ENCODE measurements at places on chromosomes 7 and 10. TPM values are rescaled to one million over a fixed set of nuclear protein-coding genes. Genes with fewer than 3 reads are reported as not detected.

- DNase-seq, result no peak
- no peak overlapping the region for H3K27ac ChIP-seq
- H3K27me3 ChIP-seq, result no peaks in the 10 kb centered on the region
- H3K4me3 ChIP-seq, result no peak overlapping the region
- peaks cover 14% of the 10 kb centered on the region for H3K4me1 ChIP-seq
Observed at GRCh38 chr7:155289949-155290501, 7.7 kb upstream of the INSIG1 start.

DNA sequence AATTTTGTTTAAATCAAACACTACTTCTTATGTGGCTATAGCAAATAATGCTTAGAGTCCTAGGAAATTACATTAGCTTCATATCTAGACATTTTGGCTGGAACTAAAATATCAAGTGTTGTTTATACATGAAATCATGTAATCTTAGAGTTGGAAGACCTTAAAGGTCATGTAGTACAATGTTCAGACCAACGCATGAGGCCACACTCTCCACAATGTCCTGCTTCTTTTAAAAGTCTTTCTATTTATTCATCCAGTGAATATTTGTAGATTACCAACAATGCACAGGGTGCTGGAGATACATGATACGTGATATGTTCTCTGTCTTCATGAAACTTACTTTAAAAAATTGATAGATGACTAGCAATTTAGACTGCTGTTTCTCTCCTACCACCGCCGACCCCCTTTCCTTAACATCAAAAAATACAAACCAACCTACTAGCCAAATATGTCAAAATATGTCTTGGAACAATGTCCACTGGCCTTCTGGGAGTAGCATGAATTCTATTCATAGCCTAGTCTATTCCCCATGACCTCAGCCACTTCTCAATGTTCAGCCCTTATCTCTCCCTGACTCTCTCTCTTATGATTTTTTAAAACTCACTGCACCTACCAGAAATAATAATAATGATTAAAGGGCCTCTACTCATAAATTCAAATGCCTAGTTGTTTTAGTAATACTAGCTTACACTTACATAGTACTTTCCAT, 59.5 kb upstream of the CAV2 start:
- H3K36me3 ChIP-seq, result no peaks in the 10 kb centered on the region
- H3K4me1 ChIP-seq, result peaks cover 33% of the 10 kb centered on the region
- no peak overlapping the region for H3K4me3 ChIP-seq
- no peak for DNase-seq

DNA sequence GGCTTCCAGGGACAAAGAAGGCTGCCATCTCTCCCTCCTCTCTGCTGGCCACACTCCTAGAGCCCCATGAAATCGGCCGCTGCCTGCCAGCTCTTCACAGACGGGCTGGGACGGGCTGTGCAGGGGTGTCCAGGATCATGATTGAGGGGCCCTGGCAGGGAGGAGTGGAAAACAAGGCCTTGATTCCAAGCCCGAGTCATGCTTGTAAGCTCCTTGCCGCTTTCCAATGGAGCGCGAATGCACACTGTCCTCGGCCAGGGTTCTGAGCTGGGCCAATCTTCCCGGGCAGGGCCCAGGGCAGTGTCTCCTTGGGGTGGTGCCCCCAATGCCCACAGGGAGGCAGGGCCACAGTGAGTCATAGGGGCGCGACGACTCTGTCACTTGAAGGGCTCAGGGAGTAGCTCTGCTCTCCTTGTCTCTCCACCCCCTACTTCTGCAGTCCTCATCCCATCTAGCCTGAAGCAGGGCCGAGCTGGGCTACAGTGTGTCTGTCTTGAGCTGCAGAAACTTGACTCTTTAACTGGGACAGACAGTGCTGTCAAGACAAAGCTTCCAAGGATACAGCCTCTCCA, 186.2 kb upstream of the SVIL start:
- H3K27ac ChIP-seq, result no peak overlapping the region
- no peaks in the 10 kb centered on the region for H3K27me3 ChIP-seq
- DNase-seq, result no peak

DNA sequence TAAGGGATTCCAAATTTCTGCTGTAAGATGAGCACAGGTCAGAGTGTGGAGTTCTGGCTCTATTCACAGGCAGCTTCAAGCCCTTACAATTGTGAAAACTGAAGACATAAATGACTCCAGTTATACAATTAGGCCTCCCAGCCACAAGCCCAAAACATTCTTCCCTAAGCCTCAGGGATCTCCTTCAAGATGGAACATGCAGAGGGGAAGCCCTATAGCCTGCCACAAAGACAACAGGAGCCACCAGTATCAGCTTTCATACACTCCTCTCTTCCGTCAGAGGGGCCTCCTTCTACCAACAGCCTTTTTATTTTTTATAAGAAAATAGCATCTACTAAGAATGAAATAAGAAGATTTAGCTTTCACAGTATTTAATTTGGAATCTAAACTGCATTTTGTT, 46.5 kb downstream of the DLD start:
- peaks cover 3% of the 10 kb centered on the region for H3K4me1 ChIP-seq
- H3K4me3 ChIP-seq, result no peak overlapping the region
- H3K36me3 ChIP-seq, result peaks cover 6% of the 10 kb centered on the region

DNA sequence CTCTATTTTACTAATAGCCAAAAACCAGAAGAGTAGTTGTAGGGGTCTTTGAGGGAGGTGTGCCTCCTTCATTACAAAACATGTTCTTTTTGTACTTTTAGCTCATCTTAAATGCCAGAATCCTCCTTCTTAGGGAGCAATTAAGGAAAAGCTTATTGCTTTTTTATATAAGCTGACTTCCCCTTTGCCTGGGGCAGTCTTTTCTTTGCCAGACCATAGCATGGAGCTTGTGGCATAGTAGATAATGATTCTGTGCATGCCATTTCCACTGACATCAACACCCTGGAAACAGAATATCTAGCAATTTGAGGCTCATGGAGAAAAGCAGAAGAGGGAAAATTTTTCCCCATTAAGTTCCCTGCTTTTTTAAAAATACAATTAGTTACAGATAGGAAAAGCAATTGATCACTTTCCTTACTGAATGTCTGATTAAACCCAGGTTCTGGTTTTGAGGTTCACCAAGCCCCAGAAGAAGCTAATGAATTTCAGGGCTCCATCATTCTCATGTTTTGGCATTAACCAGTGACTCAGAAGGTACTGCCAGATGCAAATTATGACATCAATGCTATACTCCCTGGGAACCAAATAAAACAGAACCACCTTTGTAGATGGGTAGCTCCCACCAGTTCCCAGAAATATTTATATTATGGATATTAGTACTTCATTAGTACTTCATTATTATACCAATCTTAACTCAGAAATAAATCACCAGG, 410.6 kb downstream of the KCNMA1 start:
- DNase-seq, result no peak
- no peak overlapping the region for H3K4me3 ChIP-seq
- H3K4me1 ChIP-seq, result no peaks in the 10 kb centered on the region
- no peak overlapping the region for H3K27ac ChIP-seq
- H3K36me3 ChIP-seq, result no peaks in the 10 kb centered on the region

DNA sequence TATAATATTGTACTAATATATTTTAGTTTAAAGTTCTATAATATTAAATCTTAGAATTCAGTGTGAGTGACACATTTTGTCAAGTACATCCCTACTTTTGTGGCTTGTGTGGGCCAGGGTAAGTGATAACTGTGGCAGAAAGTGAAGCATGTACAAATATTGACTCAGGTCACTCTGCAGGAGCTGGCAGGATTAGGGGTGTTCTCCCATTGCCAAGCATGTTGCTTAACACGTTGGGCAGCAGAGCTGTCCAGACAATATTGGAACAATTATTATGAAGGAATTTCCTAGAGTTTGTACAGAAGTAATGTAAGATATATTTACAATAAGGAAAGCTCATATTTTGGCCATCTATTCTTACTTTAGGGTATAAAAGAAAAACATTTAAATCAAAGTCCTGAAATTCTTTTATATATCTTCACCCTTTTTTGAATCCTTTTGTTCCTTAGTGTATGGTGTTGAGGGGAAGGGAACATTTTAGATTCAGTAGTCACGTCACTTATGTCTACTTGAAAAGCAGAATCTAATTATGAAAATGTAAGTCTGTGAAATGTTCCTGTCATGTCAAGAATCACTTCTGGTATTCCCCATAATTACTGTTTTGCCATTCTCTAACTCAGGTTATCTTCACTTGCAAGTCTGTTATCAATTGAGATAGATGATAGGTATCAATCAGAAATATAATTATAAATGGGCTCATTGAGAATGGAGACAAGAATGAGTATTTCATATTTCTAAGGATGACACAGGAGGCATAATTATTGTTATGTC, 4.0 kb downstream of the HDAC9 start:
- H3K4me3 ChIP-seq, result no peak overlapping the region
- no peaks in the 10 kb centered on the region for H3K4me1 ChIP-seq
- H3K27ac ChIP-seq, result no peak overlapping the region
- no peaks in the 10 kb centered on the region for H3K36me3 ChIP-seq

DNA sequence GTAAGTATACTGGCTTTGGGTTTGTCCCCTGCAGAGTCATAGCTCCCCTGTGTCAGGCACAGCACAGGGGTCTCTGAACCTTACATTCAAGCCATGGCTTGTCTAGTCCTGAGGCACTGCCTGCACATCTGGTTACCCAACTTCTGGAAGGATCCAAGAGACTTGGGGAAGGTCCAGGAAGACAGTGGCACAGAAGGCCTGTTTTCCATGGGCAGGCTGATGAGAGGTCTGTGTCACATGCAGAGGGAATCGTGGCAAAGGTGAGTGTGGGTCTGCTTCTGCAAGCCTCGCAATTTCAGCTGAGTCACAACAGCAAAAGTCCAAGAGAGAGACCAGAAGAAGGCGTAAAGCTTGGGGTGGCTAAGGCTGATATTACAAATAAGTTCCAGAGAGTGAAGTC, 28.4 kb upstream of the BMPR1A start:
- H3K4me3 ChIP-seq, result no peak overlapping the region
- no peaks in the 10 kb centered on the region for H3K27me3 ChIP-seq
- no peaks in the 10 kb centered on the region for H3K4me1 ChIP-seq
- H3K27ac ChIP-seq, result no peak overlapping the region

GRCh38 chr7:24587853-24588252, 14.6 kb downstream of the PALS2 start:
- H3K4me1 ChIP-seq, result peaks cover 8% of the 10 kb centered on the region
- H3K27ac ChIP-seq, result no peak overlapping the region
- H3K36me3 ChIP-seq, result no peaks in the 10 kb centered on the region

GRCh38 chr7:45881759-45882464, 6.4 kb upstream of the IGFBP1 start:
- no peak for DNase-seq
- H3K4me1 ChIP-seq, result no peaks in the 10 kb centered on the region
- no peaks in the 10 kb centered on the region for H3K36me3 ChIP-seq
- H3K27me3 ChIP-seq, result no peaks in the 10 kb centered on the region
- no peak overlapping the region for H3K4me3 ChIP-seq
- no peak overlapping the region for H3K27ac ChIP-seq

BICC1 gene
- total RNA-seq, result 118 TPM

PPRC1 gene
- 66.6 TPM for total RNA-seq

GIMAP8 gene
- 0.07 TPM for total RNA-seq

Measured in Caco-2 (cell line).